ENCODE measurements at places on chromosomes 13 and 19.

DNA sequence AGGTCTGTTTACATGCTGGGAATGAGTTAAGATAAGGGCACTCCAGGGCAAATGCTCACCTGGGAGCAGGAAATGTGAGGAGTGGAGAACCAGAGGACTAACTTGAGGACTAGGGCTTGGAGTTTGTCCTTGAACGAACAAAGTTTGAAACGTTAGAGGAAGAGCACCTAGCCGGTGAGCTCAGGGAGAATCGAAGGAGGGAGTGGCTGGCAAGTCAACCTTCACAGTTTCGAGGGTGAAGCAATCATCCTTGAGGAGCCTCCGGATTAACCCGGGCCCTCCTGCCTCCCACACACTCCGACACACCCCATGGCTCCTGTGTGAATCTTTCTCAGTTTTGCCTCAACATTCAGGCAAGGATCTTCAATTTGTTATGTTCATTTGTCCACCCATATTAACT is 58.6 kb downstream of the LMO7 start:
- no peak for DNase-seq

GRCh38 chr19:52391135-52391534 is 6.5 kb upstream of the ZNF528 start:
- no peak for DNase-seq

DNA sequence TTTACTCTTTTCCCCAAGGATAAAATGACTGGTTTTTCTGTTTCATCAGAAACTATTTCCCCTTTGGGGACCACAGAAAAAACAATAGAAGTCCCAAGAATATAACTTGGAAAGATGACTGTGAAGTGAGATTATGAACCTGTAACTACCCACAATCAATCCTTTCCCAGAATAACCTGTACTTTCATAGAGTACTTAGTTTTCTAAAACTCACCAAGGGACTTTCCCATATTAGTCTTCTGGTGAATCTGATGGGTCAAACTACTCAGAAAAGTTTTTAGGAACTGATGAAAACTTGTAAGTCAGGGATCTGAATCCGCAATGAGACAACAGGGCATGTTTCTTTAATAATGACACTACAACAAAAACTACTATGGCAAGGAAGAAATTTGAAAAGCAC is 62.6 kb downstream of the STK24 start:
- no peak for DNase-seq

DNA sequence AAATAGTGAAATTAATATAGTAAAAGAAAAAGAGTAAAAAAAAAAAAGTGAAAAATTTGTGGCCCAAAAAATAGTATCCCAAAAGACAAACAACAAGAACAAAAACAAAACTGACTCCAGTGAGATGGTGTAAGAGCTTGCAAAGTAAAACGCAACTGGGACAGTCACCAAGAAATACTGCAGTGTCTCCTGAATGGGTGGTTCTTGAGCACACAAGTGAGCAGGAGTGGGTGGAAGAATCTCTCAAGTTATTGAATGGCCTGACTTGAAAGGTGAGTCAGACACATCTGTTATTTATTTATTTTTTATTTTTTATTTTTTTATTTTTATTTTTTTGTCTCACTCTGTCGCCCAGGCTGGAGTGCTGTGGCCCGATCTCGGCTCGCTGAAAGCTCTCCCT is 1.9 kb downstream of the ZNF493 start:
- no peak for DNase-seq

GRCh38 chr13:36450534-36450933 is 18.2 kb downstream of the CCNA1 start:
- no peak for DNase-seq

- no peak for DNase-seq
These were observed 276.6 kb upstream of the ZNF507 start for GRCh38 chr19:32068793-32069192.

- no peak for DNase-seq
These were observed 1790.8 kb upstream of the PCDH20 start for GRCh38 chr13:63206461-63206860.

GRCh38 chr19:6109947-6110346 is 353 bp downstream of the RFX2 start:
- no peak for DNase-seq
